ENCODE measurements at places on chromosomes 5 and 9.

GRCh38 chr9:119677811-119678505, 308.7 kb upstream of the BRINP1 start:
- DNase-seq, result no peak

- no peak for DNase-seq
These were observed 363.3 kb upstream of the RPS23 start for GRCh38 chr5:82641331-82642003.

DNA sequence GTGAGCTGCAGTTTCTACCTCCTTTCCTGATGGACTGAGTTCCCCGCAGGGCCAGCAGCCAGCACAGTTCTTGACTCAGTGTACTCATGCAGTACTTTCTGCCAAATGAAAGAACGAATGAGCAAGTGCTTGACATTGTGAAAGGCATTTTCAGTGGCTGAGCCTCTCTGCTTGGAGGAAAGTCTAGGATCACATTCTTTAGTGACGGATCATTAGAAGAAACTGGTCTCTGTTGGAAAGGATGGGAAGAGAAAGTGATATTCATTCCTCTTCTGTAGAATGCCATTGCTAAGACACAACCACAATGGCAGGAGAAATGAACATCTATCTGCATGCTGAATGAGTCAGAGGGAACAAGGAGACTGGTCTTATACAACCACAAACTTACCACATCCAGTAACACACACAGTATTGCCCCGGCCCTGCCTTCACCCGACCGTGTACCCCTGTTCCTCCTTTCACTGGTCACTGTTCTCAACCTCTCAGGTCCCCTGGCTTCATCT, 206.9 kb downstream of the CRB2 start:
- DNase-seq, result no peak

- DNase-seq, result no peak
These were observed 404 bp upstream of the AFAP1L1 start for GRCh38 chr5:149271195-149271715.

GRCh38 chr5:94361832-94362796, 256.3 kb downstream of the KIAA0825 start:
- no peak for DNase-seq

- no peak for DNase-seq
These were observed 2.4 kb upstream of the CDO1 start for GRCh38 chr5:115818821-115819220.

- DNase-seq, result peak; percentile 34
These were observed 1.6 kb downstream of the TSLP start for GRCh38 chr5:111072949-111073682.

DNA sequence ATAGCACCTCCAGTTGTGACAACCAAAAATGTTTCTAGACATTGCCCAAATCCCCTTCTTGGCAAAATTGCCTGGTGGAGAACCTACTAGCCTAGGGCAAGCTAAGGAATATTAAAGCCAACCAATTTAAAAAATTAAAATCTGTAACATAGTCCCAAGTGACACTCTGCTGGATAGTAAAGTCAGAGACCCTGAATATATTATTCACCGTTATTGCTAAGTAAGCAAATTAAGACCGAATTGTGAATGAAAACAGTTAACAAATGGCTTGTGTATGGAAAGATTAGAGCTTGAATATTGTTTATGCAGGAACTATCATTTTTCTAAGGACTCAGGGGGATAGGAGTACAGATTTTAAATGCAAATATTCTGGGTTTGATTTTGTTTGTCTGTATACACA, 208.1 kb downstream of the DMAC1 start:
- DNase-seq, result no peak

DNA sequence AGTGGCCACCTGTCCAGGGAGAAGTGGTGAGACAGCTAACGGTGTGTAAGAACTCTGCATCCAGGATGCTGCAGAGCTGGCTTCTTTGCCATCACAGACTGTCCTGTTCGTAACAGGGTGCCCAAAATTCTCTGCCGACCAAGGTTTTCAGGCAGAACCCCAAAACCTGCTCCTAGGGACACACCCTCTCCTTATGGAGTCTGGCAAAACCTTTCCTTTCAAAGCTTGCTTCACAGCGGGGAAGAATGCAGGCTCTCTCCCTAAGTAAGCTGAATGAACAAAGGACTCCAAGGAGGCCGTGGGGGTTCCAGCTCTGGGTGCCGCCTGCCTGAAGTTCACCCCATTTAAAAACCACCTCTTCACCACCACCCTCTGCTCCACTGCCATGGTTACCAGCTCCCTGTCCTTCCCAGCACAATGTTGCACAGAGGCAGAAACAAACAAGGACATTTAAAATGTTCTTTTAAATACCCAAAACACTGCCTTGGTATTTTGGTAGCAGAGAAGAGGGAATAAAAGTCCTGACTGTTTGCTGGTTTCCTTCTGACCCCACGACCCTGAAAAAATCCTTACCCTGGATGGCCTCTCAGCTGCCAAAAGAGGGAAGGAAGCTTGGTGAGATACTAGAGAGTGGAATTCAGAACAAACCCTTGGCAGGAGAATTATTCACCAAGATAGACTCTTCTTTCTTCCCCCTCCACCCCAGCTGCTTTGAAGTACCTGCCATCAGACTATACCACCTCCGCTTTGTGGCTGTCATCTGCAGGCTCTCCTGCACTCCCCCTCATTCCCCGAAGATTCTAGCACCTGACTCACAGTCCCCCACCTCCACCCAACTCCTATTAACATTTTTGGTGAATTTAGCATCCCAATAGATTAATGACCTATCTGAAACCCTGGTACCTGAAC, 7.1 kb upstream of the KLF9 start:
- peak; percentile 25 for DNase-seq

DNA sequence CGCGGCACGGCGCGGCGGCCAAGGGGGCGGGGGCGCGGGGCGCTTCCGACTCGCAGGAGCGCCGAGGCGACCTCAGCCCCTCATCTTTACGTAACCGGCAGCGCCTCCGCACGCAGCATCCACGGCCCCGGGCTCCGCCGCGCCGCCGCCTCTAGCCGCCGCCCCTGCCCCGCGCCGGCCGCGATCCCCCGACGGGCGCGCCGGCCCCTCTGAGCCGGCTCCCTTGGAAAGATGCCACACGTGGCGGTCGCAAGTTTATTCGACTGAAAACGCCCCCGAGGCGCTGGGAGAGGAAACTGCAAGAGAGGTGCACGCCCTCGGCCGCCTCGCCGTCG, 1.0 kb downstream of the KLF9 start:
- peak; percentile 58 for DNase-seq

- no peak for DNase-seq
These were observed 38.8 kb downstream of the NTNG2 start for GRCh38 chr9:132200706-132201105.

- no peak for DNase-seq
These were observed 19.3 kb downstream of the ASS1 start for GRCh38 chr9:130463763-130464745.

DNA sequence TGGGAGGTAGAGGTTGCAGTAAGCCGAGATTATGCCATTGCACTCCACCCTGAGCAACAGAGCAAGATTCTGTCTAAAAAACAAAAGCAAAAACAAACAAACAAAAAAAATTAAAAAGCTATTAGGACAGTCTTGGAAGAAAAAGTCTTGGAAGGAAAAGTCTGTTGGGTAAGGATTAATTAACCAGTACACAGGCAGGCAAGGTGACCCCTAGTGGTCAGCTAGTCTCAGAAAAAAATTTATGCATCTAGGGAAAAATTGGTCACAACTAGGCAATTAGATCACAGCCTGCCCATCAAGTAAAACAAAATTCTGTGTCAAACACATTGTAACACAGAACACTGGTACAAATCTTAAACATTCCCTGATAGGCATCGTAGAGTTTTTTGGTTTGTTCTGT, 6.7 kb upstream of the ANKRD18B start:
- DNase-seq, result no peak

DNA sequence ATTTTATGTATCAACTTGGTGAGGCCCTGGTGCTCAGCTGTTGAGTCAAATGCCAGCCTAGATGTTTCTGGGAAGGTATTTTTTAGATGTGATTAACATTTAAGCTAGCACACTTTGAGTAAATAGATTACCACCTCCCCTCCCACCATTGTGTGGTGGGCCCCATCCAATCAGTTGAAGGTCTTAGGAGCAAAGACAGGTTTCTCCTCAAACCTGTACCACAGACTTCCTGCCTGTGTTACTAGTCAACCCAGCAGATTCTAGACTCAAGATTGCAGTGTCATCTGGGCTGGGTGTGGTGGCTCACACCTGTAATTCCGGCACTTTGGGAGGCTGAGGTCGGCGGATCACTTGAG, 33.8 kb downstream of the MRPL36 start:
- no peak for DNase-seq

GRCh38 chr5:93606382-93606752, 23.3 kb downstream of the NR2F1 start:
- DNase-seq, result no peak

DNA sequence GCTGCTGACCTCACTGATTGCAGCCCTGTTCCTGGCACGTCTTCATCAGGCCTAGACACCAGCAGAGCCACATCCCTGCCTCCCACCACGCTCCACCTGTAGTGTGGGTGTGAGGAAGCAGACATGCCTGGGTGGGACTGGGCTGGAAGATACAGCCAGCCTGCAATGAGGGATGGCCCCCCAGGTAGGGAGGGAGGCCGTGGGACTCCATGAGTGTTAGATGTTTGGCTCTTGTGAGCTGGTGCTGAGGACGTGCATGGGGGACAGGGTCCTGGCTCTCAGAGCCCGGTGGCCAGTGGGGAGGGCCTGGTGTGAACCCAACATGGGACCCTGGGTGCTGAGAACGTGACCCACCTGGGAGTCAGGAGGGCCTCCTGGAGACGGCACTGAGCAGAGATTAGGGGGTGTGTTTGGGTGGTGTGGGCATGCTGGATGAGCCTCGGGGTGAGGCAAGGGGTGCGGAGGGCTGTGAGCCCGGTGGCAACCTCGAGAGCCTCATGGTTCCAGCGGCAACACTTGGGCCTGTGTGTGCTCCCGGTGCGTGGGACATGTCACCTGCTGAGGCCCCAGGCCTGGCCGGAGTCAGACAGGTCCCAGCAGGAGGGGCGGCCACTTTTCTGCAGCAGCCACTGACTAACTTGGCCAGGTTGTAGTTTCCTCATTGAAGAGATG, 87.6 kb downstream of the PHF2 start:
- DNase-seq, result no peak

DNA sequence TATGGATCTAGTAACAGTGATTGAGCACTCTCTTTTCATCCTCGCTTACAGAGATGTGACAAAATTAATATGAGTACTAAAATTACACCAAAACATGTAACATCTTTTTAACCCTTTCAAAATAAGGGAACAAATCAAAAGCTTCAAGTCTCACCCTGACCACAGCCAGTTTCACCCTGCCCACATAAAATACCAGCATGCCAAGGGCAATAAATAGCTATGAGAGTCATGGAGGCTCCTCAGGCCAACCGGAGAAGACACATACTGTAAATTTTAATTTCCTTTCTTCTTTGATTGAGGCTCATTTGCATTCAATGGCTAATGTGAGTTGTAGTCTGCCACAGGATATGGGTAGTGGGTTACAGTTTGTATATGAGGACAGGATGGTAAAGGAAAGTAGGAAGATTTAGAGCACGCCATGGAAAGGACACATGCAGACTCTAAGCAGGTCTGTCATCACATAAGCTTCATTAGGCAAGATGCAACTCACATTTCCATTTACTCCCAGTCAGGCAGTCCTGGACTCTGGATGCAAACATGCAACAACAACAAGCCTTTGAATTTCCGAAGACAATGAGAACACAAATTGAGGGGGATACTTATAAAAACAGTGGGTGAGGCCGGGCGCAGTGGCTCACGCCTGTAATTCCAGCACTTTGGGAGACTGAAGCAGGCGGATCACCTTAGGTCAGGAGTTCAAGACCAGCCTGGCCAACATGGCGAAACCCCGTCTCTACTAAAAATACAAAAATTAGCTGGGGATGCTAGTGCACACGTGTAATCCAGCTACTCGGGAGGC, 11.3 kb downstream of the IL4 start:
- no peak for DNase-seq

DNA sequence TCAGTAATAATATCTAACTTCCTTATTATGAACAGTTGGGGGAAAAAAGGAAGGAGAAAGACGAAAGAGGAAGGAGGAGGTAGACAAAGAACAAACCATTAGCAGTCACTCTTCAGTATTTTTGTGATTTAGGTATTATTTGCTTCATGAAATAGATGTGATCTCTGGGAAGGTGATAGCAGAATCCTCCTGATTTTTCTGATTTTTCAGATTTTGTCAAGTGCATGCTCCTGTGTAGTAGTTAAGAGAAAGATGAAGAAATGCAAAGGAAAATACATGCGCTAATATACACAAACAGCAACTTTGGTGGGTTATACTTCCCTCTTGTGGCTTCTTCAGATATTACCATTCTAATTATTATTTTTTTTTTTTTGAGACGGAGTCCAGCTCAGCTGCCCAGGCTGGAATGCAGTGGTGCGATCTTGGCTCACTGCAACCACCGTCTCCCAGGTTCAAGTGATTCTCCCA, 31.6 kb downstream of the LMNB1 start:
- DNase-seq, result no peak

DNA sequence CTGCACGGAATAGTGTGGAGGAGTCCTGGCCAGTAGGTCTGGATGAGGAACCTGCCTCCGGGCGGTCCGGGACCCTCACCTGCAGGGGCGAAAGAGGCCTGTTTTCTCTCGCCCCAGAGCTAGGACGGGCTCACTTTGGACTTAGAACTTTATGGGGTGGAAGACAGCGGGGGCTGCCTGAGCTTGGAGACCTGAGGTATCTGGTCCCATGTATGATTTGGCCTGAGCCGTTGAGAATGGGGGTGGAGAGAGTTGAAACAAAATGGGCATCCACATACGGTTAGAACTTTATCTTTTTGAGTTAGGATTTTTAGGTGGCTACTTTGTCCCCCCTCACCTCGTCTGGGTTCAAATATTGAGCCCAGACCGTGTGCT, 681 bp upstream of the ETF1 start:
- no peak for DNase-seq

DNA sequence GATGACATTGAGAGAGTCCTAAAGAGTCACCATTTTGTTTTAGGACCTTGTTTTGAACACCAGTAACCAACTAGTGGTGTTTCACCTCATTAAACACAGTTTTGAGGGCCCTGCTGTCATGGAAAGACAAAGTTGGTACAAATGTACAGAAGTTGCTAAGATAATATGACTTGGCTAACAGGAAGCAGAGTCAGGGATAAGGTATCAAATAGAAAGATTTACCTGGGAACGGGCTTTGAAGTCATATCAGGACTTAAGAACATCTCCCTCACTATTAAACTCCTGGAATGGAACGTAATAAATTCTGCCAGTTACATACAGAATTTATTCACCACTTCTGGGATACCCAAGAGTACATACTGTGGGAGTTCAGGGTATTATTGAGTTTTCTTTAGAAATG, 115.6 kb downstream of the SNCAIP start:
- DNase-seq, result no peak

DNA sequence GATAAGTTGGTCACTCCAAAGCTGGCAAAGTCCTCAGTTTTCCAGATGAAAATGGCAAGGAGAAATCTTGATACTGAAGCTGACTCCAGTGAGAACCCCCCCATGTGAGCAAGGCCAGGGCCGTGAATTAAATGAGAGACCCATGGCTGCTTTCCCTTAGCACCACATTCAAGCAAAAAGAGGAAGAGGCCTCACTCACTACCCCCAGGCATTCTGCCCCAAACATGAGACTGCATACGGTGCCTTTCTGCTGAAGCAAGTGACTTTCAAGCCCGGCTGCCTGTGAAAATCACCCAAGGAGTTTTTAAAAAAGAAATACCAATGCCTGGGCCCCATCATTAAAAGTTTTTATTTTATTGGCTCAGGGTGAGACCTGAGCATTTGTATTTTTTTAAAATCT, 66.9 kb downstream of the TMEM252 start:
- no peak for DNase-seq
